ENCODE measurements at places on chromosomes 6 and 20.
A peak's percentile ranks its signal among the peaks of the same experiment; 100 is the strongest.

DNA sequence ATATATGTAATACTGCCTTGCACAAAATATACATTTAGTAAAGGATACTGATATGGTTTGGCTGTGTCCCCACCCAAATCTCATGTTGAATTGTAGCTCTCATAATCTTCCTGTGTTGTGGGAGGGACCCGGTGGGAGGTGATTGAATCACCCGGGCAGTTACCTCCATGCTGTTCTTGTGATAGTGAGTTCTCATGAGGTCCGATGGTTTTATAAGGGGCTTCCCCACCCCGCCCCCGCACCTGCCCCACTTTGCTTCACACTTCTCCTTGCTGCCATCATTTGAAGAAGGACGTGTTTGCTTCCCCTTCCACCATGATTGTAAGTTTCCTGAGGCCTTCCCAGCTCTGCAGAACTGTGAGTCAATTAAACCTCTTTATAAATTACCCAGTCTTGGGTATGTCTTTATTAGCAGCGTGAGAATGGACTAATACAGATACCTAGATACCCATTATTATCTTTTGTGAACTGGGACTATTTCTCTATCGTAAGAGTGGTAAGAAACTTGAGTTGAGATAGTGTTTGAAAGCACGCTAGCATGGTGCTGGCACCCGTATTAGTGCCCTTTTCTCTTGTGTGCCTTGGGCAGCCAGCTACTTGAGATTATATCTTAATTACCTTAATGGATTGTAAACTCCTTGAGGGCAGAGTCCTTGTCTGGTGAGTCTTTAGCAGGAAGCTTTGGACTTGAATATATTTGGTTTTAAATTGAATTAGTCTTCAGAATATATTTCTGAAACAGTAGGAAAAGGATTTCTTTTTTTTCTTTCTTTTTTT is 25.6 kb downstream of the TOP1 start:
- DNase-seq: no peak

- peak; percentile 46 for DNase-seq
These were observed 22.2 kb upstream of the PNPLA1 start for GRCh38 chr6:36247693-36248092.

DNA sequence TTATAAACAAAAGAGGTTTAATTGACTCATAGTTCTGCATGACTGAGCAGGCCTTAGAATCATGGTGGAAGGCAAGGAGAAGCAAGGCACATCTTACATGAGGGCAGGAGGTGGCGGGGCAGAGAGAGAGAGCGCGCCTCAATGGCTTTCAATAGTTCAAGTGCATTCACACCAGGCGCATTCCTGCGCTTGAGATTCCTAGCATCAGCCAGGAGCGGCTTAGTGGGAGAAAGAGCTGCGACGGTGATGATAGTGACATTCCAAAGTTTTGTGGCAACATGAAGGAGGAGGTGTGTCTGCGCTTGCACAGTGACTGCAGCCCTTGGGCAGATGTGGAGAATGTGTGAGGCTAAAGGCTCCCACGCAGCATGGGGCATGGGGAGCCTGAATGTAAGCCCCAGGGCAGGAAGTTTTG is 25.0 kb upstream of the EMILIN3 start:
- no peak for DNase-seq

GRCh38 chr6:108592371-108593337 is 31.9 kb downstream of the FOXO3 start:
- peak; percentile 78 for DNase-seq

GRCh38 chr6:165900970-165901369 is 237.9 kb upstream of the PDE10A start:
- no peak for DNase-seq

DNA sequence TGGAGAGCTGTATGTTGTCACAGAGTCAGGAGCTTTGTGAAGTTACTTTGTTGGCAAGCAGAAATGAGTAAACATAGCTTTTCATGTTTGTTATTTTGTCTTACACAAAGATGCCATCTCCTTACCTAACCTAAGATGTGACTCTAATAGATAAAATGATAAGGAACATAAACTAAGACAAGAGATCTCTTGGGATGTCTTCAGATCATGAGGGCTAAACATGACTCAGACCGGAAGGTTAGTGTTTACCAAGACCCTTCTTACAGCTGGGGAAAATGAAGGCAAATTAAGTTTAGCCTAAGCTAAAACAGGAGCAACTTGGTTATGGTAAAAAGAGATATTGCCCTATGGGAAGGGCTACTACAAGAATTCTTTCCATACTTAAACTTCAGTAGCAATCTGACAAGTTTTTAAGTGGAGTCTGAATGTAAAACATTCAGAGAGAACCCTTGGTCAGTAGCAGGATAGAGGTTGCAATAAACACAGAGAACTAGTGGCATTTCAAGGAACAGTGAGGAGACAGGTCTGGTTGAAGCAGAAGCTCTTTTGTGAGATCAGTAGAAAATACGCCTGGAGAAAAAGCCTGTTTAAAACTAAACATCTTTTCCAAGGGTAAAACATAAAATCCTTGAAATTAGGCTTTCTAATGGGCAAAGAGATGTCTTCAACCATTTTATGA is 29.9 kb downstream of the SGK1 start:
- DNase-seq: no peak

DNA sequence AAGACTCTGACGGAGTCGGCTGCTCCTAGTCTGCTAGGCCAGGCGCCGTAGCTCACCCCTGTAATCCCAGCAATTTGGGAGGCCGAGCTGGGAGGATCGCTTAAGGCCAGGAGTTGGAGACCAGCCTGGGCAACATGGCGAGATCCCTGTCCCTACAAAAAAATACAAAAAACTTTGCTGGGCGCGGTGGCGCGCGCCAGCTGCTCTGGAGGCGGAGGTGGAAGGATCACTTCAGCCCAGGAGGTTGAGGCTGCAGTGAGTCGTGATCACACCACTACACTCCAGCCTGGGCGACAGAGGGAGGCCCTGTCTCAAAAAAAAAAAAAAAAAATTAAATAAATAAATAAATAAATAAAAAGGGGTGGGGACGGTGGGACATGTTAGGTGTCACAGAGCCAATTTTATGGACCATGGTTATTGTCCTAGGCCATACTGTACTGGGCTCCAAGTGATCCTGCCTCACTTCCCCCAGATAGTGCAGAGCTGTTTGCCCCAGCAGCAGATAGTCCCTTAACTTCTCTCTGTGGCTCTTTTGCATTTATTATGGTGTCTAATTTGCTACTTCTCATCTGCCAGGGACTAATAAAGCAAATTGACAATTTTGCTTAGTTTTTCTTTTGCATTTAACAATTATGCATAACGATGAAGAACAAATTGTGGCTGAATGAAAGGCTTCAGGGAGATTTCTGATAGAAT is 5.2 kb downstream of the PI16 start:
- no peak for DNase-seq

GRCh38 chr6:64376394-64376793 is 740.8 kb downstream of the PHF3 start:
- no peak for DNase-seq

- no peak for DNase-seq
These were observed 86.7 kb downstream of the GRM4 start for GRCh38 chr6:34059136-34059731.

DNA sequence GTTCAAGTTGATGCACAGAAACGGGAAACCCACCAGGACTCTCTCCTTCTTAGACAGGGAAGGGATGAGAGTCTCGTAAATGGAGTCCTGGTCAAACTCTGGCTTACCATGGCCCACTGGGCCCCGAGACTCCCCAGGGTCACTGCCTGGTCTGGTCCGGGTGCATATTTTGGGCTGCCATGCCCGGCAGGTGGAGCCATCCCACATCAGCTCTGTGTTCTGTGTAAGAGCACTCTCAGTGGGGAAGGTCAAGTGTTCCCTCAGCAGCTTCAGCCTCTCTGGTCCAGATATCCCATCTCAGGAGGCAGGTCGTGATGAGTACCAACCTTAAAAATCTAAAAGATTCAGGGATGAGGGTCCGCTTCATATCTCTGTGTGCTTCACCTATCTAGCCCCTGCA is 138.8 kb downstream of the EDN3 start:
- DNase-seq: no peak
